ENCODE measurements at places on chromosomes 3 and 15. TPM values are rescaled to one million over a fixed set of nuclear protein-coding genes. Genes with fewer than 3 reads are reported as not detected.
A peak's percentile ranks its signal among the peaks of the same experiment; 100 is the strongest.

Gene RBP2
- total RNA-seq: 2.5 TPM

DNA sequence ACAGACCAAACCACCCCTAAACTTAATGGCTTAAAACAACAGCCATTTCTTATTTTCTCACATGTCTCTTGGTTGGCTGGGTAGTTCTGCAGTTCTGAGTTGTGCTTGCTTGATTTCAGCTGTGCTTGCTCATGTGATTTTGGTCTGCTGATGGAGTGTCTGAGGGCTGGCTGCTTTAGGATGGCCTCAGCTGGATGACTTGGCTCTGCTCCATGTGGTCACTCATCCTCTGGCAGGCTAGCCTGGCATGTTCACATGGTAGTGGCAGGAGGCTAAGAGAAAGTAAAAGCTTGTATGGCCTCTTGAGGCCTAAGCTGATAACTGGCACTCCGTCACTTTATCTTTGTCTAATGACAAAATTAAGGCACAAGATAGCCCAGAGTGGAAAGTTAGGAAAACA, 4.1 kb downstream of the SV2B start:
- no peaks in the 10 kb centered on the region for H3K4me1 ChIP-seq
- no peaks in the 10 kb centered on the region for H3K36me3 ChIP-seq
- peaks cover 42% of the 10 kb centered on the region for H3K27me3 ChIP-seq
- no peak overlapping the region for H3K27ac ChIP-seq

- H3K27ac ChIP-seq: no peak overlapping the region
- peaks cover 9% of the 10 kb centered on the region for H3K27me3 ChIP-seq
Observed at GRCh38 chr3:46356909-46357308, 3.0 kb downstream of the CCR2 start.

Gene PLCB2
- total RNA-seq: not detected

Gene LYZL4
- not detected for total RNA-seq

GRCh38 chr3:149575213-149575960, 82.4 kb downstream of the WWTR1 start:
- H3K4me1 ChIP-seq: peaks cover 44% of the 10 kb centered on the region
- peaks cover 17% of the 10 kb centered on the region for H3K36me3 ChIP-seq
- H3K27me3 ChIP-seq: no peaks in the 10 kb centered on the region
- H3K27ac ChIP-seq: peak overlapping the region; percentile 35
- no peak overlapping the region for H3K4me3 ChIP-seq

All from HepG2 (cell line).